ENCODE measurements at places on chromosomes 6 and 20.

DNA sequence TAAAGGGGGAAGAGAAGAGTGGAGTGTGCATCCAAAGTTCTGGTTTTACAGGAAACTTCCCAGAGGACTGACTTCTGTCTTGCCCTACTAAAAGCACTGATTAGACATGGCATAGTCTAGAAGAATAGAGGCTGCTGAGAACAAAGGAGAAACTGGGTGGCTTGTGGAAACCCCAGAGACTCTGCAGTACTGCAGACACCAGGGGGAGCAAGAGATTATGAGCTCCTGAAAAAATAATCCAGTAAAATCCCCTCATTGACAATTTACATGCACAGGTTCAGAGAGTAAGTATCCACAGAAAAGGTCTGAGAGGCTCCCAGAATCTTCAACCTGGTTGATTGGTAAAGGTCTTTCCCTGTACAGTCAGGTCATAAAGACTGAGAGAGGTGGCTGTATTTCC lies 48.7 kb upstream of the CLVS2 start:
- peak; percentile 72 for DNase-seq

- DNase-seq, result peak; percentile 79
These were observed at the start of gene NCOA7 for GRCh38 chr6:125790358-125791150. NCOA7 (plus strand) TSS chr6:125790960; CDS start chr6:125815355, 24,395 bp downstream.

DNA sequence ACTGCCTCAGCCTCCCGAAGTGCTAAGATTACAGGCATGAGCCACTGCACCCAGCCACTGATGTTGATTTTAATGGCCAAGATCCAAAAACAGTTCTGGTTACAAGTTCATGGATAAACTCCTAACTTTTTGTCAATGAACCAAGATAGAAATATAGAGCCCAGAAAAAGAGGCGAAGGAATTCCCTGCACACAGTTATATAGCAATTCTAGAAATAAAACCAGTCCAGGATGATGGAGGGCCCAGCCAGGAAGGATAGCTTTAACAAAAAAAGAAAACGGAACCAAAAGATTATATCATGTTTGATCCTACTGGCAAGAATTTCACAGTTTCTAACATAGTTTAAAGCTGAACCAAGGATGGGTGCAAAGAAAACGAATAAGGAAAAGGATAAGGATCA lies 10.9 kb downstream of the EPB41L2 start:
- no peak for DNase-seq

DNA sequence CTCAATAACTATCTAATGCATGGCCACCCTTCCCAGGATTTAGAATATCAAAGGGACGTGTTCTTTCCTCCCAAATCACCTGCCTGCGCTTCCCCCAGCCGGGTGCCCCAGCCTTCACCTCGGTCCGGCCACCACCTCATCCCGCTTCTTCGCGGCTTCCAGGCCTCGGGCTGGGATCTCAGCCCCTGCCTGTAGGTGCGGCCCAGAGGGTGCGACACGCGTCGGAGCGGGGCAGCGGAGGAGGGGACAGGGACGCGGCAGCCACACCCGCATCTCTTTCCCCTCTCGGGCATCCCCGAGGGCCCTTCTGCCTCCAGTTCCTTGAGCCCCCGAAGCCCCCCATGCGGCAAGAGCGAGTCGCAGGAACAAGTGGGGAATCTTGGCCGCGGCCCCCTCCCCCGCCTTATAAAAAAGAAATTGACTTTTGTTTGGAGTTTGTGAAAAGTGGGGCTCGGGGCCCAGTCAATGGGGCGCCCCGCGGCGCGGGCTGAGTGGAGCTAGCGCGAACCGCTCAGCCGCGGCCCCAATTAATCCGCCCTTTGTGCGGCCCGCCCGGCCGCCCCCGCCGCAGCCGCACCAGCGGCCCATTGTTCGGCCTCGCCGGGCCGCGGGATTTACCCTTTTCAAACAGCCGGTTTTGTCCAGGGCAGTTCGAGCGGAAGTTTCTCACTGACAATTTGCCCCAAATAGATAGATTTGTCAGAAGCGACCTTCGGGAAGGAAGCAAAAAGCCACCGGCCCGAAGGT lies 8.4 kb upstream of the NR2E1 start:
- no peak for DNase-seq

DNA sequence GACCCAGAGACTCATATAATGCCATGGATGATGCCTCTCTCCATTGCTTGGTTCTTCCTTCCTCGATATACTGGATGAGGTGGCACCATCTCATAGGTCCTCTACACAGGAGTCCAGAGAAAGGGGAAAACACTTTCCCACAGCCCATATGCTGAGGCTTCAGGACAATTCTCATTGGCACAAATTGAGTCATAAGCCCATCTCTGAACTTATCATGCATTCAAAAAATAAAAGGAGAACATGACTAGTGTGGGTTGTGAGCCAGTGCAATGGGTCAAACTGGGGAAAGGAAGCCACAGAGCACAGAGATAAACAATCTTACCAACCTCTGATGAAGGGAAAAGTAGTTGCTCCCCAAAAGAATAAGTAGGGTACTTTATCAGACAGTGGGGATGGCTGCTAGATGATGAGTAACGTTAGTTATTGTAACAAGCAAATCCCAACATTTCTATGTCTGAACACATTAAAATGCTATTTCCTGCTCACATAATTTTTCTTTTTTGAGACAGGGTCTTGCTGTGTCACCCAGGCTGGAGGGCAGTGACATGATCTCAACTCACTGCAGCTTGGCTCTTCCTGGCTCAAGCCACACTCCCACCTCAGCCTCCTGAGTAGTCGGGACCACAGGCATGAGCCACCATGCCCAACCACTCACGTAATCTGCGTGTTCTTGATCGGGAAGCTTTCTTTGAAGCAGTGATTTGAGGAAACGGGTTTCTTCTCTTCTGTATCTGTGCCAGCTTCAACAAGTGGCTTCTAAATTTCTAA lies 27.0 kb downstream of the SOD2 start:
- no peak for DNase-seq

GRCh38 chr6:37241775-37242428 lies 15.7 kb upstream of the TBC1D22B start:
- no peak for DNase-seq

- DNase-seq, result no peak
These were observed 419.4 kb upstream of the JARID2 start for GRCh38 chr6:14826456-14826855.

GRCh38 chr20:58179432-58180099 lies 48.9 kb downstream of the ANKRD60 start:
- peak; percentile 57 for DNase-seq

GRCh38 chr6:43393602-43394001 lies 24.2 kb upstream of the ZNF318 start:
- DNase-seq, result peak; percentile 44

DNA sequence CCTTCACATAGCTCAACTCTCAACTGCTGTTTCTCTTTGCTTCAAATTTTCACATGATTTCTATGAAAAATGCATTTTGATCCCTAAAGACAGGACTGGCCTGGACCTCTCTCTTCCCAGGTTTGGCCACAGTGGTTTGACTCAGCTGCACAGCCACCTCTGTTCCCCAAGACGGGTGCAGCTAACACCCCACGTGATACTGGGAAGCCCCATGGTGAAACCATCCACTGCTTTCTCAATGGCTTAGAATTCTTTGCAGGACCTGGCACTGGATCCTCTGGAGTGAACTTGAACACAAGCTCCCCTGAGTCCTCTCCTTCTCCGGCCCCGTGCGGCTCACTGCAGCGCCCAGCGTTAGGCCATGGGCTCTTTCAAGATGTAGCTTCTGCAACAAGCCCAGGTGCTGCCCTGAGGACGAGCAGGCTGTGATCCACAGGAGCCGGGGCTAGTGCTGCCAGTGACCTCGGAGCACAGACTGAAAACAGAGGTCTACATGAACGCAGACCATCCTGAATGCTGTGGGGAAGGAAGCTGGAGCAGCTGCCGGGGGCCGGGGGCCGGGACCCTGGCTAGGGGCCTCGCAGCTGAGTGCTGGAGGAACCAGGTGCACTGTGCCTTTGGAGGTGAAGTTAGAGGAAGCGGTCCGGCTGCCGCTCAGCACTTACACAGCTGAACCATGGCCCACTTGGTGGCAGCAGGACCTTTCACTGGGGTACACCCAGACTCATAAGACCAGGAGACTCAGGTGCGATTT lies 58.8 kb upstream of the MPC1 start:
- no peak for DNase-seq

- no peak for DNase-seq
These were observed 164.5 kb upstream of the MOCS1 start for GRCh38 chr6:40098774-40099173.

- no peak for DNase-seq
These were observed 236.9 kb downstream of the EPM2A start for GRCh38 chr6:145498425-145498824.

DNA sequence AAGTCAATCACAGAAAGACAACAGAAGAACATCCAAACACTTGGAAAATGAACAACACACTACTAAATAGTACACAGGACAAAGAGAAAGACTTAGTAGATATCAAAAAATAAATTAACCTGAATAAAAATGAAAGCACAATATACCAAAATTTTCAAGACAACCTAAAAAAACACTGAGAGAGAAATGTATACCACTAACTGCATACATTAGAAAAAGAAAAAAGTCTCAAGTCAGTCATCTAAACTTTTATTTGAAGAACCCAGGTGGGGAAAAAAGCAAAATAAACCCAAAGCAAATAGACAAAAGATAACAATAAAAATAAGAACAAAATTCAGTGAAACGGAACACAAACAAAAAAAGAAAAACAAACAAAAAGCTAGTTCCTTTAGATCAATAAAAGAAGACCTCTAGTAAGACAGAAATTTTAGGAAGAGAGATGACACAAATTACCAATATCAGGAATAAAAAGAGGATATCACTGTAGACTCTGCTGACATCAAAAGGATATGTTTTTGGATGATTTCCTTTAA lies 172.8 kb downstream of the TRIM27 start:
- no peak for DNase-seq

DNA sequence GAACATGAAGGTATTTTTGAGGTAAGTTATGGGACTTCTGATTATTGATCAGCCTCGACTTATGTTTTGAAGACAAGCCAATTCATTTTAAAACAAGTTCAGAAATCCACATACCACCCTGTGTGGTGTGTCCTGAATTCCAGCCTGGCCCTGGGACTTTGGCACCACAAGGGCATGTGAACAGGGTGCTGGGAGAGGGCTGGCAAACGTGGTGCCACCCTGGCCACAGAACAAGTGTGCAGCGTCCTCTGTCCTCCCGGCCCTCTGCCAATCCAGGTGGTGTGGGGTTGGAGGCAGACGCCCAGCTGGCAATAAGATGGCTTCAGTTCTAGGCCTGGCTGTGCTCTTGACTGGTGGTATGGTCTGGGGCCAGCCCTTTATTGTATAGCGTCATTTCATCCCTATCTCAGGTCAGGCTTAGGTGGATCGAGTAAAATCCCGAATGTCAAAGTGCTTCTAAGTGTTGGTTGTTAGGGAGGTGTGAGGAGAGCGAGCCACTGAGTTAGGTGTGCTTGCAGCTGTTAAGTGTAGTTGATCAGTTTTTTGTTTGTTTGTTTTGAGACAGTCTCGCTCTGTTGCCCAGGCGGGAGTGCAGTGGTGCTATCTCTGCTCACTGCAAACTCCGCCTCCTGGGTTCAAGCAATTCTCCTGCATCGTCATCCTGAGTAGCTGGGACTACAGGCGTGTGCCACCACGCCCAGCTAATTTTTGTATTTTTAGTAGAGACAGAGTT lies 84.2 kb downstream of the RNF144B start:
- no peak for DNase-seq

- DNase-seq, result no peak
These were observed 33.5 kb downstream of the PLG start for GRCh38 chr6:160735523-160735922.

GRCh38 chr6:102085257-102085656 lies 691.7 kb downstream of the GRIK2 start:
- DNase-seq, result peak; percentile 7

- DNase-seq, result peak; percentile 96
These were observed 126.0 kb upstream of the SLC2A12 start for GRCh38 chr6:134178161-134179044.

GRCh38 chr6:96547654-96548053 lies 15.3 kb upstream of the FHL5 start:
- DNase-seq, result no peak

GRCh38 chr20:44956410-44956809 lies 3.8 kb downstream of the TOMM34 start:
- no peak for DNase-seq

DNA sequence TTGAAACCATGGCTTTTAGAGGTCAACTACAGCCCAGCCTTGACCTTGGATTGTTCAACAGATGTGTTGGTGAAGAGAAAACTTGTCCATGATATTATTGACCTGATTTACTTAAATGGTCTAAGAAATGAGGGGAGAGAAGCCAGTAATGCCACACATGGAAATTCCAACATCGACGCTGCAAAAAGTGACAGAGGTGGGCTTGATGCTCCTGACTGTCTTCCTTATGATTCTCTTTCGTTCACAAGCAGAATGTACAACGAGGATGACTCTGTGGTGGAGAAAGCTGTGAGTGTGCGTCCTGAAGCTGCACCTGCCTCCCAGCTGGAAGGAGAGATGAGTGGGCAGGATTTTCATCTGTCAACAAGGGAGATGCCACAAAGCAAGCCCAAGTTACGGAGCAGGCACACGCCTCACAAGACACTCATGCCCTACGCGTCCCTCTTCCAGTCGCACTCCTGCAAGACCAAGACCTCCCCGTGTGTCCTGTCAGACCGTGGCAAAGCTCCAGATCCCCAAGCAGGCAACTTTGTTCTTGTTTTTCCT lies 16.2 kb downstream of the TTLL2 start:
- no peak for DNase-seq

DNA sequence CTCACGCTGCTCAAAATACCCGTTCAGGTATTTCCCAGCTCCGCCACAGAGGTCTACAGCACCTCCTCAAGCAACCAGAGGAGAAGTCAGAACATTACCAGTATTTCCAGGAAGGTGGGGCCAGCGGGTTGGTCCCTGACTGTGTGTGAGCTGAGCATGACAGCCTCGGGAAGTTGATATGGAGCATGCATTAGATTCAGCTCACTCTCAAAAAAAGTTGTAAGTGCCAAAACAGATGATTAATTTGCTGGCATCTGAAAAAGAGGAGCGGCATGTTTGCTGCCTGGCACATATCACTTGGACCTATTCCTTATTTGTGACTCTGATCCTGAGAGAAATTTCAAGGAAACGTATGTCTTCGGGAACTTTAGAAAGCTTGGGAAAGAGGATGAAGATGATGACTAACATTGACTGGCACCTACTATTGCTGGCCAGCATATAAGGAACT lies 32.3 kb downstream of the ELOVL2 start:
- no peak for DNase-seq

DNA sequence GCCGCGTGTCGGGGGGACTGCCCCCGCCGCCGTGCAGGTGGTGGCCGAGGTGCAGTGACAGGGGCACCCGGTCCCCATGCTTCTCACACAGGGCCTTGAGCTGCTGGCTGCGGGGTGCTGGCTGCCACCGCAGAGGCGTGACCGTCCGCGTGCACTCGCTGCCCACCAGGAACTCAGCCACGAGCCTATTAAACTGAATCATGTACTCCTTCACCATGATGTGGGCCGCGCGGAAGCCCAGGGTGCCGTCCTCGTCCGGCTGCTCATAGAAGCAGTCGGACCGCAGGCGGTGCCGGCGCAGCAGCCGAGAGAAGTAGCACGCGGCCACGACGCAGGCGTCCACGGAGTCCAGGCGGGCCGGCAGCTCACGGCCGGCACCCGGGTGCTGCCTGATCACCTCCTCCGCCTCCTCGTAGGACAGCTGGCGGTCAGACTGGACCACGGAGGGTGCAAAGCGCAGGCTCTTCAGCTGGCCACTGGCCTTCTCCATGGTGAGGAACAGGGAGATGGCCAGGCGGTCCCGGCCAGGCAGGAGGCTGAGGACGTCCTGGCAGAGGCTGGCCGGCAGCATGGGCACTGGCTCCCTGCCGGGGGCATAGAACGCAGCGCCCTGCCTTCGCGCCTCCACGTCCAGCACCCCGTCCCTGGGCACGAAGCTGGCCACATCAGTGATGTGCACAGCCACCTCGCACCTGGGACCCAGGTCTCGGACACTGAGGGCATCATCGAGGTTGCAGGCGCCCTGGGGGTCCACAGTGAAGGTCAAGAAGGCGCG lies 9.8 kb downstream of the HELZ2 start:
- DNase-seq, result no peak

Measured in Kasumi-1 (cell line).